ENCODE measurements at places on chromosomes 1 and 21.

- DNase-seq: no peak
Measured at GRCh38 chr1:184051138-184051484, 419 bp upstream of the TSEN15 start.

DNA sequence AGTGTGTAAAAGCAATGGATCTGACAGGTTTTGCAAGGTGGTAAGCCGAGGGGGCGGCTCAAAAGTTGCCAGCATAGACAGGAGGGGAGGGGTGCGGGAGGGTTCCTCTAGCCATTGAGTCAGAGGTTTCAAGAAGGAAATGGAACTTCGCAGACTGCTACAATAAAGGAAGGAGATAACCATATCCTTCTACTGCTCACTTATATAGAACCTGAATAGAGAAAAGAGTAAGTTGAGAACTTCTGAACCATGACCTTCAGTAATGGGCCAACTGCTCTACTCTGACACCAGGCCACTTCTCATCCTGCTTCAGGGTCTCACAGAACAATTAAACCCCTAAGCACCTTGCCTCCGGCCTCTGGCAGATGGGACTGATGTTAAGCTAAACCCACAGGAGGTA lies 26.3 kb upstream of the BCAR3 start:
- DNase-seq: no peak

DNA sequence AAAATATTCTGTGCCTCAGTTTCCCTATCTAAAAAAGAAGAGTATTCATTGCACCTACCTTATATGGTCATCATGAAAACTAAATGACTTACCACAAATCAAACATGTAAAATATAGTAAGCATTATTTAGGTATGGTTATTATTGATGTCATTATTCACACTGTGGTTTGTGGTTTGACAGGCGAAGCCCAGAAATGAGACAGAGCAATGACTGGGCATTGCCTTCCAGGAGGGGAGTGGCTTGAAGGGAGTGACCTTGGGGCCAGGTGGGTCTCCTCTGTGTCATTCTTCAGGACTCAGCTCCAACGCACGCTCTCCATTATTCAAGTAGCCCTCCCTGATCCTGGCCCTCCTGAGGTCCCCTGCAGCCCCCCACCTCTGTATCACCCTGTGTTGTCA lies 133.7 kb downstream of the DMRTA2 start:
- no peak for DNase-seq

DNA sequence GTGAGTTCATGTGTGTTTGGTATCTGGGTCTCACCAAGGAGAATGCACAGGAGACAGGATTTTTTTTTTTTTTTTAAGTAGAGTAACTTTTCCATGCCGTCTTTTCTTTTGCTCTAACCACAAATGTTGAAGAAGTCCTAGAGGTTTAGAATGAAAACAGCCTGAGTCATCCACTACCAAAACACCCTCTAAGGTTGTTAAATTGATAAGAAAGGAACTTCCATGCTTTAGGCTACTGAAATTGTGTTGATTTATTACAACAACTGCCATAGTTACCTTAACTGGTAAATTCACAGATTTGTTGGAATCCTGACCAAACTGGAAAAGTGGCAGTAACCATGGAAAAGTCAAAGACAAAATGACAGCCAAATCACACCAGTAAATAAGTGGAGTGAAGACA lies 375.6 kb downstream of the AMY1C start:
- no peak for DNase-seq

GRCh38 chr1:169886931-169887330 lies 6.8 kb downstream of the SCYL3 start:
- no peak for DNase-seq

DNA sequence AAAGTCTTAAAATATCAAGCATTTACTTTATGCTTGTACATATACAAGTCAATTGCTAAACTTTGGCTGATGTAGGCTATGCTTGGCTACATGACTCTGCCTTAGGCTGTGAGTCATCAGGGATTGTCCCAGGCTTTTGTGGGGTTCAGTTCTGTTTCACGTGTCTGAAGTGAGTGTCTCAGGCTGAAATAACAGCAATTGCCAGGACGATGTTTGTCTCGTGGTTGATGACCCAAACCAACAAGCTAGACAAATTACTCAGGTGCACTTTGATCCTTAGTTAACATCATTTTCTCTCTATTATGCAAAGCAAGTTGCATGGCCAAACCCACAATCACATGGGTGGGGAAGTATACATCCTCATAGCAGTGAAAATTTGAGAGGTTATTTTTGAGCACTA lies 410.1 kb downstream of the BRINP3 start:
- no peak for DNase-seq

- DNase-seq: no peak
Measured at GRCh38 chr1:65480684-65481405, 60.4 kb downstream of the LEPR start.

- no peak for DNase-seq
Measured at GRCh38 chr1:38026592-38027200, 14.2 kb downstream of the UTP11 start.

- DNase-seq: no peak
Measured at GRCh38 chr1:38201431-38201830, 154.8 kb upstream of the POU3F1 start.

GRCh38 chr1:243323491-243323890 lies 67.7 kb downstream of the SDCCAG8 start:
- no peak for DNase-seq

DNA sequence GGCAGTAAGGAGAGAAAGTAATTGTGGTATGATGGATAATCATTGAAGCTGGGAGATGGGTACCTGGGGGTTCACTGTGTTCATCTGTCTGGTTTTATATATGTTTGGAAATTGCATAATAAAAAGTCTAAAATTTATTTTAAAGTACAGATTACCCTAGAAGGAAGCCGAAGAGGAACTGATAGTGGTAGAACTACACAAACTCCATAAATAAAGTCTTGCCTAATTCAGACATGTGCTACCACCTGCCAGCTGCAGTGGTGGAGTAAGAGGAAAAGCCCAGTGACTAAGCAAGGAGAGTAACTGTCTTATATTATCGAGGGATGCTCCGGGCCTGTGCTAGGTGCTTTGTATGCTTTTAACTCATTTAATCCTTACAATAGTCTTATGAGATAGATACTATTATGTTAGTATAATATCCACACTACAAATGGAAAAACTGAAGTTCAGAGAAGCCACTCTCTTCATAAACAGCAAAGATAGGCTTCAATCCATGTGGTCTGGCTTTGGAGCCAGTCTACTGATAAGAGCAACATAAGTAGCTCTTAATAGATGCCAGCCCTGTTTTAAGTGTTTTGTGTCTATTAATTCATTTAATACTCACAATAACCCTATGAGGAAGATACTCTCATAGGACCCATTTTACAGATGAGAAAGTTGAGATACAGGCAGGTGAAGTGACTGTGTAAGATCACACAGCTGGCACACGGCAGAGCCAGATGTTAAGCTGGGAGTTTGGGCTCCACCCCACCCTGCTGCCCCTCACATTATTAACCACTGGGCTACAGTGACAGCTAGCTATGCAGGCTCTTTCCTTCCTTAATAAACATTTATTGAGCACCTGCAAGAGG lies 56.8 kb upstream of the HNRNPU start:
- no peak for DNase-seq

- no peak for DNase-seq
Measured at GRCh38 chr1:234942879-234943506, 185.6 kb downstream of the TOMM20 start.

- no peak for DNase-seq
Measured at GRCh38 chr1:85438353-85438752, 26.6 kb downstream of the DDAH1 start.

GRCh38 chr1:39003281-39003680 lies 12.2 kb downstream of the AKIRIN1 start:
- no peak for DNase-seq

DNA sequence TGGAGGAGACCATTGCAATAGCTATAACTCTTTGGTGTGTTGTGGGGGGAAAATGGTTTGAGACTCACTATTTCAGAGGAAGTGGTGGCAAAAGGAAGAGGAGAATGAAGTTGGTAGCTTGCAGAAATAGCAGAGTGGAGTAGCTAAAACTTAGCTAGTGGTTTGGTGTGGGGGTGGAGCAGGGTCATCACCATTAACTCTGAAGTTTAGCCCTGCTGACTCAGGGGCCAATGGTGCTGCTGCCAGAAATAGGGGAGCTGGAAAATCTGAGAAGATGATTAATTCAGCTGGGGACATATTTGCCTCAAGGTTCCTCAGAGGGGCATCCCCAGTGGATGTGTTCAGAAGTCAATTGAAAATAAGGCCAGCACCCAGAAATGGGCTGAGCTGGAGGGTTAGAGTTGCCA lies 65.4 kb downstream of the RUNX1 start:
- DNase-seq: peak; percentile 46

DNA sequence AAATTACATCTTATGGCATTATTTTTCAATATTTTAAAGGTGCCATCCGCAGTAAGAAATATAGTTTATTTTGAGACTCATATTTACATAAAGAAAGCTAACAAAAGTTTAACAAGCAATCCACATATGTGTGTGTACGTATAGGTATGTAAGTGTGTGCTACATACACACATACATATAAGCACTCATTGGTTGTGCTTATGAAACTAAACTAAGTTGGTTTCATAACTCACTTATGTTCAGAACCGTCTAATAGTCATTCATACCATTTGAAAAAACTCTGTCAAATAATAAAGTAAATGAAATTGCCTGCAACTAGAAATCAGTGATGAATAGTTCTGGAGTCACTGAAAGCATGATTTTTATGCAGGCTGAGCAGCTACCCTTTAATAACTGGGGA lies 14.1 kb downstream of the TATDN3 start:
- no peak for DNase-seq

- DNase-seq: no peak
Measured at GRCh38 chr1:113857776-113858175, 13.7 kb downstream of the PTPN22 start.

- peak; percentile 73 for DNase-seq
Measured at GRCh38 chr1:52552236-52552504, 722 bp downstream of the TUT4 start.

- DNase-seq: no peak
Measured at GRCh38 chr1:91731815-91732214, 154.1 kb downstream of the TGFBR3 start.

- no peak for DNase-seq
Measured at GRCh38 chr1:115120296-115120695, 31.0 kb upstream of the TSPAN2 start.

GRCh38 chr1:46136711-46137110 lies 4.3 kb upstream of the PIK3R3 start:
- no peak for DNase-seq

Data from activated CD4-positive, alpha-beta T cell treated with anti-CD3 and anti-CD28 coated beads, Interleukin-2, amount 50 U/mL, for 1 hour (primary cell).